Activated T-helper 17 cell treated with anti-CD3 and anti-CD28 coated beads, Interleukin-2, amount 50 U/mL, for 72 hours (primary cell): ENCODE measurements at places on chromosomes 2 and 18. TPM values are rescaled to one million over a fixed set of nuclear protein-coding genes. Genes with fewer than 3 reads are reported as not detected.

Gene IL1B
- total RNA-seq = not detected

- no peak for ATAC-seq
Observed at GRCh38 chr2:210376694-210377093, 61.7 kb upstream of the MYL1 start.

GRCh38 chr18:48195787-48196186 lies 213.4 kb downstream of the ZBTB7C start:
- no peak for ATAC-seq

DNA sequence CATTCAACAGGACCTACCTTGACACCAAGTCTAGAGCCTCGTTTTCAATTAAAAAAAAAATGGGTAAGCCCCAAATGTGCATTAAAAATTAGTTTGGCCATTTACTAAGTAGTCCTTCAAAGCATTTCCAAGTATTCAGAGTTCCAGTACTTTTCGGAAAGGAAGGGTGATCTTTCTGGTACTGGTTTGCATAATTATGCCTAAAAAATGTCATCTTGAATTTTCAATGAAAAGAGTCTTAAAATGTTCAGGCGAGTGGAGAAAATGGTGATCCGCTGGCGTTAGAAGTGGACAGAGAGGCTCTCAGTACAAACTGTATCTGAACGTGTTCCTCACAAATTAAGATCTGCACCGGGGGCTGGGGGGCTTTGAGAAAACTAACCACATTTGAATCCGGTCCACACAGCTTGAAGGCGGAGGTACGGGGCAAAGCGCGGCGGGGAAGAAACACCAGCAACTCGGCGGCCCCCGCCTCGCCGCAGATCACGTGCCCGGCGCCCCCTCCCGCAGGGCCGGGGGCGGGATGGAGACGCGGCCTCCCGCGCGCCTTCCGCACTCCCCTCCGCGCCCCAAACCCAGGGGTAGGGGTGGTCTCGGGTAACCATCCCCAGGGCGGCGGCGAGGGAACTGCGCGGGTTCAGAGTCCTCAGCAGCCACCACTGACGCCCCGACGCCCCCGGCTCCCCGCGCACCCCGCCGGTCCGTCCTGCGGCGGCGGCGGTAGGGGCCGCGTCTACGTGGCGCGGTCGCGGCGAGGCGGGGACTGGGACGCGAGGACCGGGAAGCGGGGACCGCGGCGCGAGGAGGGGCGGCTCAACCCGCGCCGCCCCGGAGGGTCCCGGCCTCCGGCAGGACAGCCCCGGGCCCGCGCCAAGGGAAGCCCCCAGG lies 564 bp downstream of the LPIN2 start:
- ATAC-seq = peak; percentile 30

DNA sequence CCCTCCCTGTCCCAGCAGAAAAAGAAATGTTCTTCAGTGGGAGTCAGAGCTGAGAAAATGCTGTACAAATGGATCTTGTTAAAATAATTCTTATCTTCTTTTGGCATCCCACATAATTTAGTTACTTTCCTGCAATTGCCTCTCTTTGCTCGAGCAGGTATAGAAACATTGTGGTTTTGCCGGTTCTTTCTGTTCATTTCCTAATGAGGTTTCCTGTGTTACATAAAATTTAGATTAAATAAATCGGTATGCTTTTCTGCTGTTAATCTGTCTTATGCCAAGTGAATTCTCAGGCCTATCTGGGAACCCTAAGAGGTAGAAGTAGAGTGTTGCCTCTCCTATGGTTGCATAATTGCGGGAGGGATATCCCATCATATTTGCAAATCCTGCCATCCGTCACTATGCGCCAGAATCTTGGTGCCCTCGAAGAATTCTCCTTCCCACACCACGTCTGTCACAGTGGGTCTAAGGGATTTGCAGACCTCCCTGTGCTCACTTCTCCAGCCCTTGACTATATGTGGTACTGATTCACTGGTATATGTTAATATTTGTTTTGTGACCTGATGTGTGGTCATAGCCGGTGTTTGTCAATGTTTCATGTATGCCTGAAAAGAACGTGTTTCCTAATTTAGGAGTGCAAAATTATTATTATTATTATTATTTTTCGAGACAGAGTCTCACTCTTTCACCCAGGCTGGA lies 12.2 kb upstream of the HDAC4 start:
- no peak for ATAC-seq

DNA sequence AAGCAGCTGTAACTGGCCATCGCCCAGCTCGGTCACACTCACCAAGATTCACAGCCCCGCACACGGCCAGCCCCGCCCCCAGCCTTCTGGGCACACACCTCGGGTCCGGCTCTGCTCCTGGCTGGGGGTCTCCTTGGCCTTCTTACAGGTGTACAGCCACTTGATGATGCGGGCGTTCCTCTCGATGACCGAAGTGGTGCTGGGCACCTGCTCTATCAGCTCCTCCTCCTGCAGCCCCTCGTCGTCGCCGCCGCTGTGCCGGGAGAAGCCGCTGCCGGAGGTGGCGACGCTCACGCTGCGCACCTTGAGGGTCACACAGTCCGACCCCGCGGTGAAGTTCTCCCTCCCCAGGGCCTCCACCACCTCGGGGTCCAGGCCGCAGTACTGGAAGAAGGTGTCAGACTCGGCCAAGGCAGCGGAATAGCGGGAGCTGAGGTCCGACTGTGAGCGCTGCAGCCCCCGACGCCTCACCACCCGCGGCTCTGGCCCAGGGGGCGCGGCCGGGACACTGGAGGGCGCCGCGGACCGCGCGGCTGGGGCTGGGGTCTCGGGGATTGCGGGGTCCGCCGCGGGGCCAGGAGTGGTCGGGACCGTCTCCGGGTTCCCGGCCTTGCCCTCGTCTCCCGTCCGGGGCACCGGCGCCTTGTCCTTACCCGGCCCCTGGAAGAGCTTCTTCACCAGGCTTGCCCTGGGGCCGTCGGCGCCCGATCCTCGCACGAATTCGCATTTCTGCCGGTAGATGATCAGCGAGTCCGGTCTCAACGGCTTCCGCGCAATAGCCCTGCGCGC lies 769 bp downstream of the FAM110C start:
- peak; percentile 1 for ATAC-seq

- ATAC-seq = no peak
Observed at GRCh38 chr2:171706152-171706803, 19.0 kb downstream of the DYNC1I2 start.

Gene LAPTM4A
- 29.6 TPM for total RNA-seq

DNA sequence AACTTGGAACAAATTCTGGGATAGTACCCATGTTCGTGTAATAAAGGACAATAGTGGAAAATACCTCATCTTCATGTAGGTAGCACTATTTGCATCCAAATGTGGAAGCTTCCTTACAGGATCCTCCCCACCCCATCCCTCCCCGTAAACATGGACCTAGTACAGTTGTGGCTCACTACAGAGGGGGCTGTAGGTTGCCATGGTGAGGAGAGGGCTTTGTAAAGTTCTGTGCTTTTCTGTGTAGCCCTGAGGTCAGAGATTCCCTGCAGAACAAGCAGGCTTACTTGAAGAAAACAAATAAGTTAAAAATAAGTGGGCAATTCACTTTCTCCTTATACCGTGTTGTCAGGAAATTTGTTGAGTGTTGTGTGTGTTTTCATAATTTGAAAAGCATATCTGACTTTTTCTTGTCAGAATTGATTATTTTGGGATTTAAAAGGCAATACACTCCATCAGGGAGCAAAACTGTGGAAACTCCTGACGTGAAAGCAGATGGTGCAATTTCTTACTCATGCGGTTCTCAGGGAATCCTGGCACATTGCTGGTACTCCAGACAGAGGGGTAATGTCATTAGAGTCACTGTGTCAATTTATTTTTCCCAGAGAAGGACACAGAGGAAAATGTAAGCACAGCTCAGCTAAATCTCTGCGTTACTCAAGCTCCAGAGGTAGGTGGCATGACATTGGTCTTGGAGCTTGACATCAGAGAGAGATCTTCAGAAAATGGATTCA lies 174.2 kb upstream of the LHCGR start:
- ATAC-seq = no peak

Gene UGT1A3
- total RNA-seq = not detected

DNA sequence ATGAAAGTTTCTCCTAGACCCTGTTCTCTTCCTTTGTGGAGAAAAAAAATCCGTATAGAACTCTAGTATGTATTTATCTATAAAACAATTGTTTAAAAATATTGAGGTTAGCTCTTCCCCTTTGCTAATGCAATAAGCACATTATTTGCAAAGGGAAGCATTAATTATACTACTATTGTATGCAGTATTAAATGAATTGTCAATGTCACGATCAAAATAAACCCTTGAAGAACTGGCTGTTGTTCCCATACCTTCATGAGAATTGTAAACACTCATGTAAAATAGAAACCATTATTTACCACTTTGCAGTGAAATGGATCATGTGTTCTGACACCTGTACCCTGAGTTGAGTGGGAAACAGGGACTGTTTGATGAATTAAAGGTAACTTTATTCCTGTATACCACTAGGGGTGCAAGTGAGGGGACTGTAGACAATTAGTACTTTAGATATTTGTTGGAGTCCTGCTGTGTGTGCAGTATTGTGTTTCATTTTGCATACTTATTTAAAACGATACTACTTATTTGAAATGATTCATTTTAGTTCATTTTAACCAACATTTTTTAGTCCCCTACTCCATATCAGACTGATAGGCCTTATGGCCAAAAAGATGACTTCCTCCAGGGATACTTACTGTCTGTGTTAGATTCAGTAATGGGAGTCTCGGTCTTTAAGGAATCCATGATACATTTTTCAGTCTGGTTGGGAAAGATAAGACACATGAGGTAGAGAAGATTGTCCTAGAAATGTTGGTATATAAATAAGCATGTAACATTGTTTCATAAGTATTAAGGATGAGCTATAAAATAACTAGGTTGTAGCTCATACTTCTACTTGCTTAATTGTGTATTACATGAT lies 7.9 kb downstream of the PKP4 start:
- peak; percentile 78 for ATAC-seq
